ENCODE measurements at places on chromosomes 13 and 19.

- DNase-seq: no peak
Measured at GRCh38 chr19:34403784-34404108, 453 bp upstream of the PDCD2L start.

DNA sequence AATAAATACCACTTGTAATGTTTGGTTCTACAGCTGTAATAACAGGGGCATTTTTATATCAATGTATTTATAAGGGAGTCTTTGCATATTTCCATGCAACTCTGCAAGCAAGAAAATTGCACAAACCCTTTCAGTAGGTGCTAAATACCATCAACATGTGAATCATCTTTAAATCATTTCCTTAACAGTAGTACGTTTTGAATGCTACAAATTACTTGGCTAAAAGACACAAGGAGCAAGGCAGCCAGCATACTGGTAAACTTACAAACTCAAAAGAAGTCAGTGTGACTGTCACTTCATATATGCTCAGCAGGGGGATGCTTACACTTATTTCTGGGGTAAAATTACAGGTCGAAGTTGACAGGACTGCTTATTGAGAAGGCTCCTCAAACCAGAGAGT lies 402.4 kb downstream of the EFNB2 start:
- DNase-seq: peak; percentile 90

- no peak for DNase-seq
Measured at GRCh38 chr13:34942732-34943435, 814 bp downstream of the NBEA start.

DNA sequence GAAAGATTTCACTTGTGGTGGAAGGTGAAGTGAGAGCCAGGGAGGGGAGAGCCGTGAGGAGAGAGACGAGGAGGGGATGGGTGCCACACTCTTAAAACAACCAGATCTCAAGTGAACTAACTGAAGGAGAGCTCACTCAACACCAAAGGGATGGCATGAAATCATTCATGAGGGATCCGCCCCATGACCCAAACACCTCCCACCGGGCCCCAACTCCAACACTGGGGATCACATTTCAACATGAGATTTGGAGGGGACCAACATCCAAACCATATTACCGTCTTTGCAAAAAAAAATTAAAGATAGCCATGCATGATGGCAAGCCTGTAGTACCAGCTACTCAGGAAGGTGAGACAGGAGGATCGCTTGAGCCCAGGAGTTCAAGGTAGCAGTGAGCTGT lies 34.9 kb upstream of the POP4 start:
- no peak for DNase-seq

GRCh38 chr13:96104516-96104915 lies 14.6 kb downstream of the HS6ST3 start:
- DNase-seq: no peak

- no peak for DNase-seq
Measured at GRCh38 chr13:50248516-50249143, 233.4 kb downstream of the KCNRG start.

DNA sequence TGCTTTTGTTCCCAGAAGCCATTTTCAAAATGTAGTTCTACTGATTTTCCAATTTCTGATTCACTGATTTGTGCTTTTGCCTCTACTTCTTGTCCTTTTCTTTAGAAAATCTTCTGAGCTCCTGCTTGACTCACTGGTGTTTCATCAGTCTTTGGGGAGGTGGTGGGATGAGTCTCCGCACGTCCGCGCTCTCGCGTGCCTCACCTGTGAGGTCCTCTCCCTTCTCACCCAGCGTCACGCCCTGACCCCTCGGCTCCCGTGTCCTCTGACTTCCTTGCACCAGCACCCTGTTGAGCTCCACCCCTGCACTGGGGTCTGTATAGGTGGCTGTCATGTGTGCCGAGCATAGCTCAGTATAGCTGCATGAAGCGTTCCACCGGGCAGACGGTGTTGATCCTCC lies 52.7 kb upstream of the MCF2L start:
- DNase-seq: no peak

GRCh38 chr19:11781295-11782057 lies 14.7 kb downstream of the ZNF441 start:
- no peak for DNase-seq

- no peak for DNase-seq
Measured at GRCh38 chr19:39136225-39136940, 10.8 kb downstream of the PAK4 start.

DNA sequence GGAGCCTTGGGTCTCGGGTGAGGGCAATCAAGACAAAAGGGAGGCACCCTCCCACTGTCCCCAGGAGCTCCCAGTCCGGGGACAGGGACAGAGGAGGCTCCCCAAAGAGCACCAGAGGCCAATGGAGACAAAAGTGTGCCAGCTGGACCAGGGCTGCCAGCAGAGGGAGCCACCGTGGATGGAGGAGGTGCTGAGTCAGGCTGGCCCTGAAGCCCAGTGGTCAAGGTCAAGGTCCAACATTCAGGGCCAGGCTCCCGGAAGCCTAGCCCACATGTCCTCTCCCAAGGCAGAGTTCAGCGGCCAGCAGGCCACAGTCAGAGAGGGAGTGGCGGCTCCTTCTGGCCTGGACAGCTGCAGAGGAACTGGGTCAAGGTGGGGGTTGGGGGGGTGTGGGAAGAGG lies 8.4 kb downstream of the COL5A3 start:
- no peak for DNase-seq

DNA sequence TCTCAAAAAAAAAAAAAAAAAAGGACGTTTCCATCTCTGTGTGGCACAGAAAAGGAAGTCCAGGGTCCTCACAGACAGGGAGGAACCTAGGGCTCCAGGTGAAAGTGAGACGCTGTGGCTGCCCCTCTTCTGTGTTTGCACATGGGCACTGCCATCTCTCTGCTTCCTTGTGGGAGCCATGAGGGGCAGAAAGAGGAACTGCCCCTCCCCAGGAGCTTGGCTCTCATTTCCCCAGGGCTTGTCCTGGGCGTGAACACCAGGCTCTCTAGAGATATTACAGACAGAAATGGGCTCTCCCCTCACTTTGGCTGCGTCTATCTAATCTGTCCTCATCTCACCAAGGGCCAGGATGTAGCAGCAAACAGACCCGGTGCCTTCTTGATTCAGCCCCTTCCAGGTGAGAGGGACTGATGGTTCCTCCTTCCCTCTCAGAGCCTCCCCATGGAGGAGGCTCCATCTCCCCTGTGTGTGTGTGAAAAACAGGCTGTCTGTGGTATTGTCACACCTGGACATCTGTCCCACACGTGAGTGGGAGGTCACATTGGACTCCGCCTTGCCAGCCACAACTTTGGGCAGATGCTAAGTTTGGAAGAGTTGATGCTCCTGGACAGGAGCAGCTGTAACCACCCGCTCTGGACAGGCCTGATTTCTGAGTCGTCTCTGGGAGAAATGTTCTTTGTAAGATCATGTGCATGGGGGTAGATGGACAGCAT lies 840 bp upstream of the LILRA4 start:
- DNase-seq: no peak

GRCh38 chr13:24858953-24859352 lies 95.0 kb downstream of the RNF17 start:
- no peak for DNase-seq

DNA sequence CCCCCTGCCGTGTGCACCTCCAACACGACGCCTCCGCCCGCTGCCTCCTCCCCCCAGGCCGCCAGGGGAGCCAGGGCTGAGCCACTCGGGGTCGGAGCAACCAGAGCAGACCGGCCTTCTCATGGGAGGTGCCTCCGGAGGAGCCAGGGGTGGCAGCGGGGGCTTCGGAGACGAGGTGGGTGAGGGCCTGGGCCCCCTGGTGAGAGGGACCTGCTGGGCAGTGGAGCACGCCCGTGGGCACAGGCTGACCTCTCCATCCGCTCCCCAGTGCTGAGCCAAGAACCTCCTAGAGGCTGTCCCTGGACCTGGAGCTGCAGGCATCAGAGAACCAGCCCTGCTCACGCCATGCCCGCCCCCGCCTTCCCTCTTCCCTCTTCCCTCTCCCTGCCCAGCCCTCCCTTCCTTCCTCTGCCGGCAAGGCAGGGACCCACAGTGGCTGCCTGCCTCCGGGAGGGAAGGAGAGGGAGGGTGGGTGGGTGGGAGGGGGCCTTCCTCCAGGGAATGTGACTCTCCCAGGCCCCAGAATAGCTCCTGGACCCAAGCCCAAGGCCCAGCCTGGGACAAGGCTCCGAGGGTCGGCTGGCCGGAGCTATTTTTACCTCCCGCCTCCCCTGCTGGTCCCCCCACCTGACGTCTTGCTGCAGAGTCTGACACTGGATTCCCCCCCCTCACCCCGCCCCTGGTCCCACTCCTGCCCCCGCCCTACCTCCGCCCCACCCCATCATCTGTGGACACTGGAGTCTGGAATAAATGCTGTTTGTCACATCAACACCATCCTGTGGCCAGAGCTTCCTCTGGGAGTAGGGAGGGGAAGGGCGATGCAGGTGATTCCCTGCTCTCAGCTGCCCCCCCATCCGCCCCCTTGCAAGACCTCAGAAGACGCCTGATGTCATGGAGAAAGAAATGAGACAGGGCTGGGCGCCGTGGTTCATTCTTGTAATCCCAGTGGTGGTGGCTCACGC lies 12.0 kb downstream of the BCAM start:
- DNase-seq: no peak

- no peak for DNase-seq
Measured at GRCh38 chr13:112709825-112710783, 20.3 kb downstream of the ATP11A start.

GRCh38 chr19:56942756-56943155 lies 102.2 kb upstream of the PEG3 start:
- DNase-seq: peak; percentile 2

Data from fibroblast of skin of abdomen (primary cell).